ENCODE measurements at places on chromosomes 11 and 22.

DNA sequence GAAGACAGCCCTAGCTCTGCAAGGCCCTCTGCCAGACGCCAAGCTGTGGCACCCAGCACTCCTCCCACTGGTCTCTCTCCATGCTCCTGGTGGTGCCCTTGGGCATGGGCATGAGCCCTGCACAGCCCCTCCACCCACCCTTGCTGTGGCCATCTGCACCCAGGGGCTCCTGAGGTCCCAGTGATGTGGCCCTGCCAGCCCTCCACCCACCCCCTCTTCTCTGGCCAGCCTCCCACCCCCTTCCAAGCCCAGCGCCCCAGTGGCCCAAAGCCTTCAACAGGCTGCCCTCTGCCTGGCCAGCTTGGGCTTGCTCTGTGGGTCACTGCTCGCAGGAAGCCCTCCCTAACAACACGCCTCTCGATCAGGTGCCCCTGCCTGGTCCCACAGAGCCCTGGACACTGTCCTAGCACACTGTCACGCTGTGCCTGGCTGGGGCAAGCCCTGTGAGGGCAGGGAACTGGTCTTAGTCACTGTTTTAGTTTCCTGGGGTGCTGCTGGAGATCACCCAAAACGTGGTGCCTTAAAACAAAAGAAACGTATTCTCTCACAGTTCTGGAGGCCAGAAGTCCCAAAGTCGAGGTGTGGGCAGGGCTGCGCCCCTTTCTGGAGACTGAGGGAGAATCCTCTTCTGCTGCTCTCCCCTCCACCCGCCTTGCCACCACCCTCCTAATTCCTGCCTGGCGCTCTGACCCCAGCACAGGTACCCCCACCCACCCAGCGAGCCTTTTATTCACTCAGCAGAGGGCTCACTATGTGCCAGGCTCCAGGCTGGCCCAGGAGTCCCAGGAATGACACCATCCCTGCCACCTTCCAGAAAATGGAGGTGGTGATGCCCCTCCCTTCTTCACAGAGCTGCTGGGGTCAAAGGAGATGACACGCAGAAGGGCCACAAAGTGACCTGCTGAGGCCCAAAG is 14.7 kb downstream of the SULT4A1 start:
- peak; percentile 20 for DNase-seq

DNA sequence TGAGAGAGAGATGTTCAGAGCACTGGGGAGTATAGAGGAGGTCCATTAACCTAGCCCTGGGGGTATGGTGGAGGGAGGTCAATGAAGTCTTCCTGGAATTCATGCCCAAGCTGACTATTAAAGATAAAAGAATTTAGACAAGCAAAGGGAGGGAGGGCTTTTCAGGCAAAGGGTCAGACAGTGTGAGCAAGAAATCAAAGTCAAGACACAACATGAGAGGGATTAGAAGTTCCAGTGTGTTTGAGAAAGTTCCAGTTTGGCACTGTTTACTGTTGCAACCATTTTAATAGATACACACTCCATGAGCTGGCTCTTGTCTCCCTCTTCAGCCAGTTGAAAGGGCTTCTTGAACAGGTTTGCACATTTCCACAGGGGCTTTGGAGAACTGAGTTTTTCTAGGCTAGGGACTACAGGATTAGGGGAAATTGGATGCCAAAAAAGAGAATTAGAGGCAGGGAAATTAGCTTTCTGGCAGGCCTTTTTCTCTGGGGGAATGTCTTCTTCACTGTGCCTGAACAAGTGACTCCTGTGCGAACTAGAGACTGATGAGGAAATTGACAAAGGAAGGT is 14.7 kb upstream of the NNMT start:
- no peak for DNase-seq

DNA sequence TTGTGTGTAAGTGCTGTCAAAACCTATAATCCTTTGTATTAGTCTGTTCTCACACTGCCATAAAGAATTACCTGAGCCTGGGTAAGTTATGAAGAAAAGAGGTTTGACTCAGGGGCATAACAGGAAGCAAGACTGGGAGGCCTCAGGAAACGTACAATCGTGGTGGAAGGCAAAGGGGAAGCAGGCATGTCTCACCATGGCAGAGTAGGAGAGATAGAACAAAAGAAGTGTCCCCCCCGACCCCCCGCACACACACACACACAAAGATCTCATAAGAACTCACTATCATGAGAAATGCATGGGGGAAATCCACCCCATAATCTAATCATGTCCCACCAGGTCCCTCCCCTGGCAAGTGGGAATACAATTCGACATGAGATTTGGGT is 2.3 kb upstream of the USP28 start:
- DNase-seq, result no peak

GRCh38 chr11:69497221-69497787 is 15.8 kb downstream of the LINC01488 start:
- DNase-seq, result peak; percentile 90

GRCh38 chr11:10622957-10623791 is 54.7 kb upstream of the LYVE1 start:
- peak; percentile 62 for DNase-seq

DNA sequence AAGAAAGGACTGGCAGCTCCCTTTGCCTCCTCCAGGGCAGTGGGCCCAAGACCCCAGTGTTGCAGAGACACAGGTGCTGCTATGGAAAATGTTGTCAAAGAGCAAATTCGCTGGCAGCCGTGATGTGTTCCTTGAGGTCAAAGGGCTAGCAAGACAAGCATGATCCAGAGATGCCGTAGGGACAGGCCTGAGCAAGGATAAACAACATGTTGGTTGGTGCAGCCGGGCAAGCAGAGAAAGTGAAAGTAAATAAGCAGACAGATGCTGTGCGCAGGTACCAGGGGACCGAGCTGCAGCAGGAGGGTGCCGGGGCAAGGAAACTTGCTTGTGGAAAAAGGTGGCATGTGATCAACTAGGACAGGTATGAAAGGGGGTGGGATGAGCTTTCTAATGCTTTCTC is 125.5 kb upstream of the NECTIN1 start:
- no peak for DNase-seq

DNA sequence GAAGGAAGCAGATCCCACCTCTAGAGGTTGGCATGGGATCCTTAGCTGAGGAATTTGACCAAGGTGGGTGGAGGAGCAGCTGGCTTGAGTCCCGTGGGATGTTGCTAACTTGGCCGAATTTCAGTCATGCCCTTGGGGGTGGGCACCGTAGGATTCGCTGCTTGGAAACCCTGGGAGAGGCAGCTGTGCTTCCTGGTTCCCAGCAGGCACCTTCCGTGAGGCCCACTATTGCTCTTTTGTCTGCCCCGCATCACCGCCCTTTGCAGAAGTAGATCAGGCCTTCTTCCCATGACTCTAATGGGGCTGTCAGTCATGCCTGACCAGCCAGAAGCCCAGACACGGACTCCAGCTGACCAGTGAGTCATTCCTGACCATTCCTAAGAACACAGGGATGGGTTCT is 292.3 kb upstream of the SYN3 start:
- no peak for DNase-seq

- DNase-seq, result peak; percentile 46
Observed at GRCh38 chr11:117840881-117841550, 16.5 kb upstream of the FXYD2 start.

DNA sequence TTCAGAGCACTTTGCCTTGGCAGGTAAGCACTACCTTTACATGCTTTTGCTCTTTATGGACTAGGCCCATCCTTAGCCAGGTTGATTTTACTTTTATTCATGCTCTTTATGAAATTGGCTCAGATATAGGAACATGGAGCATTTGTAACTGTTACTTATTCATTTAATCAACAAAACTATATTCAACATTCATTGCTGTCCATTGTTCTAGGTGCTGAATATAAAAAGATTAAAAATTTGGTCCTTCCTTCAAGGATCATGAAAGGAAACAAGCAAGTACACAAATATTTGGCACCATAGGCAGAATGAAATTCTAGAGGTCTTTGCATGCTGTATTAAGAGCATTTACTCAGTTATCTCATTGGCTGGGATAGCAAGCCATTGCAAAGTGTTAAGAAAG is 161.9 kb upstream of the TTC12 start:
- DNase-seq, result no peak

DNA sequence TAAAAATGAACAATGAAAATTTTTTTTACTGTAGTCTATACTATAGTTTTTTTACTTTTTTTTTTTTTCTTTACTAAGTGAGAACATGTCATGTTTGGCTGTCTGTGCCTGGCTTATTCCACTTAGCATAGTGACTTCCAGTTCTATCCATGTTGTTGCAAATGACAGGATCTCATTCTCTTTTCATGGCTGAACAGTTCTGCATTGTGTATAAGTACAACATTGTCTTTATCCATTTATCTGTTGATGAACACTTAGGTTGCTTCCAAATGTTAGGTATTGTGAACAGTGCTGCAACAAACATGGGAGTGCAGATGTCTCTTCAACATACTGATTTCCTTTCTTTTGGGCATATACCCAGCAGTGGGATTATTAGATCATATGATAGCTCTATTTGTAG is 88.1 kb upstream of the CCDC90B start:
- DNase-seq, result no peak

- DNase-seq, result no peak
Observed at GRCh38 chr11:8731647-8732323, 49.2 kb downstream of the RPL27A start.
